ENCODE measurements at places on chromosomes 5 and 9. TPM values are rescaled to one million over a fixed set of nuclear protein-coding genes. Genes with fewer than 3 reads are reported as not detected.

EIF4EBP3 gene
- 16.1 TPM for total RNA-seq

CCL19 gene
- not detected for total RNA-seq

RNF44 gene
- total RNA-seq: 78.0 TPM

GFI1B gene
- total RNA-seq: not detected

SNX2 gene
- total RNA-seq: 35.0 TPM

MAP1B gene
- total RNA-seq: not detected

FOXD4 gene
- total RNA-seq: 0.22 TPM

CACNA1B gene
- not detected for total RNA-seq

PELO gene
- 19.4 TPM for total RNA-seq

ANKRD31 gene
- total RNA-seq: 0.36 TPM

GDNF gene
- 0.36 TPM for total RNA-seq

IFNA13 gene
- total RNA-seq: not detected

- no peak for DNase-seq
Measured at GRCh38 chr9:125674981-125675973, 31.7 kb downstream of the MAPKAP1 start.

DNA sequence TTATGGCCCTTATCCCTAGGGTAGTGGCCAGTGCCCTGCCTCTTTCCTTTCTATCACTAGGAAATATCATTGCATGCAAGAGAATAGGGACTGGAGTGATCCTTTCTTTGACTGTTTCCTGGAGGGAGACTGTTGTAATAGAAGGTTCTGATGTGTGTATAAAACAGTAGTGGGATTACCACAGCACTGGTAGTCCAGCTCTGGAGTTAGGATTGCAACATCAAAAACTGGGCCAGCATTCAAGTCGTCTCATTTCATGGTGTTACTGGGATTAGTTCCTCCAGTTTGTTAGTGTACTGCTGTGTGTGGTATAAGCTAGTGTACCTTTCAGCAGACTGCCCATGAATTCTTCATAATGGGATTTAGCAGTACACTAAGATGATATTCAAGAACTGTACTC is 45.8 kb downstream of the KIAA1958 start:
- no peak for DNase-seq

DNA sequence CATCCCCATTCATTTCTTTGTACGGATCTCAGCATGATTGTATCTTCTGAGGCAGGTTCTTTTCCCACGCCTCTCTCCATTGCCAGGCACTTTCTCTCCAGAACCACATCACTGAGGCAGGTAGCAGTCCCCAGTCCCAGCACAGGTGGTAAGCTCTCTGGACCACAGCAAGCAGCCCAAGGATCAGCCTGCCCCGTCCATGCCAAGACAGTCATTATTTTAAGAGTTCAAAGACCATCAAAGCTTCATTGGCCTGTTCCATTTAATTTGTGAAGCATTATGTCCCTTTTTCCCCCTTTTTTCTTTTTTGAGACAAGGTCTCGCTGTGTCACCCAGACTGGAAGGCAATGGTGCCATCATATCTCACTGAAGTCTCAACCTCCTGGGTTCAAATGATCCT is 171.7 kb downstream of the AUH start:
- no peak for DNase-seq

DNA sequence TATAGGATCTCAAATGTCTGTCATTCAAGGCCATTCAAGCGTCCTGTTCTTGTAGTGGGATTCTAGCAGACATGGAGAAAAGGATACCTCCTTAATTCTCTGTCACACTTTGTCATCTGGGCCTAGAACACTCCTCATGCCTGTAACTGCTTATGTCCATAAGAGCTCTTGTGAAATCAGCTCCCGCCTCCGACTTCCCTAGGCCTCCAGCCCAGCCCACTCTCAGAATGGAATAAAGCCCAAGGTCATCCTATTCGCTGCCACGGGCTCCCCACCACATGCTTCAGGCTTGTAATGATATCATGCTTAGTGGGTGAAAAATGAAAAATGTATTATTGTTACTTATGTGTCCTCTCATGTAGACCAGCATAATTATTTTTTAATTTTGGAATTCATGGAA is 632.5 kb downstream of the ISL1 start:
- DNase-seq: no peak

DNA sequence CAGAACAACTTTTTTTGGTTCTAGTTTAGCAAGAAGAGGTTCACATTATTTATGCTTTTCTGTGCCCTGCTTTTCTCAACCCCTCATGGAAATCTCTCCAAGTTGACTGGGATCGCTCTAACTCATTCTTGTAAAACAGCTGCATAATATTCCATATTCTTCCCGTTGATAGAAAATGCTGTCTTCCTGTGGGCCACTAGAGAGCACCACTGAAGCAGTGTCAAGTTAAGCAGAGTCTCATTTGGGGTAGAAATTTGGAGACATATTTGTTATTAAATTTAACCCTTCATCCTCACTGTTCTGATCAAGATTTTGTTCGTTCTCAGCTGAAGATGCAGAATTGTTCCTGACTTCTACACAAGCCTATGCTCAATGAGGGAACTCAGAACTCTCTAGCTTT is 140.1 kb downstream of the CEMIP2 start:
- no peak for DNase-seq

DNA sequence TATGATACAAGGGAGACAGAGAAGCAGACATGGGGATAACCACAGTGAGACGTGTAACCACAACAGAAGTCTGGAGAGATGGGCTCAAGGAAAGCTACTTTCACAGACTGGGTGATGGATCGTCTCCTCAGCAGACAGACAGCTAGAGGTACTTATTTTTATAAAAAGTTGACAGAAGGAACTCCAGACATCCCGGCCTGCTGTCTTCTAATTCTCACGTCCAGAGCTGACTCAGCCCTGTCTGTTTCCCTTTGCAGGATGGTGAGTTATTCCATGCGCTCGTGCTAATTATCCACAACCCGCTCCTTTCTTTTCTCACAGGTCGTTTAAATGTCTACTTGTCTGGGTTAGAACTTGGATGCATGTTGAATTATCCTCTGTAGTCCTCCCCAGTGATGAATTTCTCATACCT is 304.5 kb downstream of the CWC27 start:
- no peak for DNase-seq

DNA sequence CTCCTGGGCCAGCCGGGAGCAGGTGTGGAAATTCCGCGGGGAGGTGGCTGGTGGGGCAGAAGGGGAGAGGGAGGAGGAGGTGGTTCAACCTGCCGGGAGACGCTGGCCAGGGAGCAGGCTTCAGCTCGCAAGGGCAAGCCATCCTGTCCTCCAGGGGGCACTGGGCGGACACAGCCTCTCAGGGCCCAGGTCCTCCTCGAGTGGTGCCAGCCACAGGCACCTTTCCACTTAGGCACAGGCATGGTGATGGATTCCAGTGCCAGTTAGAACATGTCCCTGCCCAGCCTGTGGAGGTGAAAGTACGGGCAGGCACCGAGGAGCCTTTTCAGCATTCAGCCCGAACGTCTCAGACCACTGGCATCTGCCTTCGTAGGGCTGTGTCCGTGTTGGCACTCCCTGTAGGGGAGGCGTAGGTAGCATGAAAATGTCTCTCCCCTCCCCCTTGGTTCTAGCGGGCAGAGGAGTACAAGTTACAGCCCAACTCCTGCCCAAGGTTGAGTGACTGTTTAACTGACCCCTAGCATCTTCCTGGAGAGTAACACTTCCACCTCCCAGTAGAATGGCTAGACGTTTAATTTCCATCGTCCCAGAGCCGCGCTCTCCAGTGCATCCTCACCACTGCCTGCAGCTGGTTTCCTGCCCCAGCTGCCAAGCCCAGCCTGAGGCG is 48.9 kb downstream of the DAB2IP start:
- DNase-seq: no peak

DNA sequence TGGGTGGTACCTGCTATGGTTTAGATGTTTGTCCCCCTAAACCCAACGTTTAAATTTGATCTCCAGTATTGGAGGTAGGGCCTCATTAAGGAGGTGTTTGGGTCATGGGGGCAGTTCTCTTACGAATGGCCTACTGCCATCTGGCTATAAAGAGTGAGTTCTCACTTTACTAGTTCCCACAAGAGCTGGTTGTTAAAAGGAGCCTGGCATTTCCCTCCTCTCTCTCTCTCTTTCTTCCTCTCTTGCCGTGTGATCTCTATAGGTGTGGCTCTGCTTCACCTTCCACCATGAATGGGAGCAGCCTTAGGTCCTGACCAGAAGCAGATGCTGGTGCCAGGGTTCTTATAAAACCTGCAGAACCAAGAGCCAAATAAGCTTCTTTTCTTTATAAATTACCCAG is 193.2 kb upstream of the CDH6 start:
- DNase-seq: no peak

GRCh38 chr9:16824545-16825330 is 45.7 kb downstream of the BNC2 start:
- DNase-seq: no peak

DNA sequence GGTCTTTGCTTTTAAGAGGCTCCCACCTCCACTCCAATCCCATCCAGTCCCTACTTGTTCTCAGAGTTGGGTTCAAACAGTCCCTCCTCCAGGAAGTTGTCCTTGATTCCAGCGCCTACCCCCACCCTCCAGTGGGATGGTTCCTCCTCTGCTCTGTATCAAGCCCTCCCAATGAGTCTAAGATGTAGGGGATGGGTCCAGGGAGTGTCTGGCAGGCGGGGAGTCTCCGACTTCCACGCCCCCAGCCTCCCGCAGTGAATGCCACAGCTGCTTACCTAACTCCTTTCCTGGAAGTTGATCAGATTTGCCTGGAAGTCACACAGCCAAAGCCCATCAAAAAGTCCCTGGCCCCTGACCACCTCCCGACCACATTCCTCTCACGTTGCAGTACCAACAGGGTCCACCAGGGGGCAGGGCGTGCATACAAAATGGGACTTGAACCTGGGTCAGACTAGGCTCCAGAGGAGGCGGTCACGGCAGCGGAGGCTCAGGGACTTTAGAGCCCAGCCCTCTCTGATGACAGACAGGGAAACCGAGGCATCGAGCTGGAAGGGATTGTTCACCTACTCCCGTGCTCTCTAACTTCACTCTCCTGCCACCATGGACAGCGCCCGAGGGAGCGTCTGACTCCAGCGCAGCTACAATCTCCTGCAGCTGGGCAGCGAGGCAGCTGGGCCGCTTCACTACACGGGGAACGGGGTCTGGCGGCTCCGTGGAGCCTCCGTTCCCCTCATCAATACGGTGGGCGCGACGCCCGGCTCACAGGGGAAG is 25.0 kb upstream of the TDRD7 start:
- peak; percentile 63 for DNase-seq

DNA sequence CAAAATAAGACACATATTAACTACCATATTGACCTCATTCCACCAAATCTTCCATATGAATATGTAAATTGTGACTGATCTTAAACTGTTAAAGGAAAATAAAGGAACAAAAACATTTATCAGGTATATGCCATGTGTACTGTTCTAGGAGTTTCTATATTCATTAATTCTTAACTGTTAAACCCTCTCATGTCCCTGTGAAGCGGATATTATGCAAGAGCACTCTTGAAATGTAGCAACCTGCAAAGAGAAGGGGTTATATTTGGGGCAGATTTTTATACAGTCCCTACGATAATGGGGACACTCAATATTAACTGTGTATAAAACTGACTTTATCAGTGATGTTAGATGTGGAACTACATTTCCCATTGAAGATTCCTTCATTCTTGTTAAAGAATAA is 184.9 kb upstream of the OR13F1 start:
- DNase-seq: no peak

- DNase-seq: no peak
Measured at GRCh38 chr9:33416996-33417395, 14.6 kb upstream of the AQP7 start.

DNA sequence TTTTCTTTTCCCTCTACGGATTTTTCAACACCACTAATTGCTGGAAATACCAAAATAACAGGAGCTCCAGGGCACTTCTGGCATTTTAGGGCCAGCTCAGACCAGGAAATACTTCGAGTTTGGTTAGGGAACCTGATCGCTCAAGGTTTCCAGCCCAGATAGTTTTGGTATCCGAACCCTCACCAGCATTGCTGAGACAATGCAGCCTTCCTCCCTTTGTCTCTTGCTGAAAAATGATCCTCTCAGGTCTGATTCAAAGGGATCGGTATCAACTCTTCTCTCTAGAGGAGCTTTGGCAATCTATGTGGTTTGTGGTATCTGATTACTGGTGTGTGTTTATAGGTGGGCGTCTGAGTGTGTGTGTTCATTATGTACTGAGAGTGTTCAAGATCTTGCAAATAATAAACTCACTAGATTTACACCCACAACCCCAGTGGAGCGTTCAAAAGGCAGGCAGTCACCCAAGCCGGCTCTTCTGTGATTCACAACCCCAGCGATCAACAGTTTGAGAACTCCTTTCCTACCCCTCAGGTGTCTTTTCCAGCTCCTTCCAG is 122.8 kb upstream of the EGFLAM start:
- DNase-seq: no peak

GRCh38 chr9:15113288-15113687 is 193.7 kb downstream of the TTC39B start:
- DNase-seq: no peak

DNA sequence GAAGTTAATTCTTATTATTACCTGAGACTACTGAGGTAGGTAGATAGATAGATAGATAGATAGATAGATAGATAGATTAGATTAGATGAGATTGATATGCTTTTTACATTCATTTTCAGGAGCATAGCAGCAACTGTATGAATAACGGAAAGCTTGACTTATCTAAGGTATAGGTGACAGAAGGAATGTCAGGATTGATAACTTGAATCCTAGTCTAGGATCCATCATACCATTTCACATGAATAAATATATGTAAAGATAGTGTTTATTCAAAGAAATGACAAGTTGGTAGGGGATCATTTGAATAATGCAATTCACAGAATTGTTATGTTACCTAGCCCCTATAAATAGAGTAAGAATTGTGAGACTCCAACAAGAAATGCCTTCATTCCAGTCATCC is 1008.2 kb downstream of the CDH12 start:
- DNase-seq: no peak

- no peak for DNase-seq
Measured at GRCh38 chr5:116320486-116320885, 235.7 kb downstream of the COMMD10 start.

DNA sequence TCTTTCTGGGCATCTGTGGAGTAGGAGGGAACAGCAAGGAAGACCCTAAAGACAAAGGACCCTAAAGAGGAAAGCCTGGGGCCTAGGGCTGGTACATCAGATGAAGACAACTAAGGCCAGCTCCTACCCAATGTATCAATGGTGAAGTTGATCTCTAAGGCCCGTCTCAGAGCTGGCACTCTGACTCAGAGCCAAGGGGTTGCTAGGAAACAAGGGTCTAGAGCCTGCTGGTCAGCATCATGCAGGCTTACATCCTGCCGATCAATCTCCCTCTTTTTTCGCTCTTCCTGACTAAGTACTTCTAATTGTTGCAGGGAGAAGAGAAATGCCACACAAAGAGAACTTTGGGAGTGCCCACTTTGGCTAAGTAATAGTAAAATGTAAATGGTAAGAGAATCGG is 26.2 kb downstream of the TRIM32 start:
- DNase-seq: no peak

DNA sequence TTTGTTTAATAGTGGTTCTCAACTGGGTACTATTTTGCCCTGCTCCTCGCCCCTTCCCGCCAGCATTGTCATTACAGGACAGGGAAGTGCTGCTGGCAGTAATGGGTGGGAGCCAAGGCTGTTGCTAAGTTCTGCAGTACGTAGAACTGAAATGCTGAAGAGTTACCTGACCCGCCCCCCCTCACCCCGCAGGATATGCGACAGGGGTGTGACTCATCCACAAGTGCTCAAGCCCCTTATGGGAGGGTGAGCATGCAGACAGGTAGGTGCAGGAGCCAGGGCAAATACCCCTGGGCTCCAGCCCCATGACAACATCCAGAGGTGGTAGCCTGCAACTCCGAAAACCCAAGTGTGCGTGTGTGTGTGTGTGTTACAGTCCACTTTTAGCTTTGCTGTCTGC is 35.7 kb downstream of the LRRC70 start:
- DNase-seq: no peak

GRCh38 chr5:71533615-71534014 is 53.5 kb upstream of the MCCC2 start:
- DNase-seq: no peak

GRCh38 chr9:133897675-133898074 is 94.4 kb downstream of the VAV2 start:
- DNase-seq: no peak

All from activated T-helper 1 cell treated with anti-CD3 and anti-CD28 coated beads, Interleukin-12 subunit alpha, Interleukin-12 subunit beta, Interleukin-2, Interleukin-4 antibody, amounts not matched to agents 30 ng/mL and 10 ng/mL and 1 ng/mL, durations not matched to agents 14 hours and 24 hours and 36 hours (primary cell).